Activated CD4-positive, alpha-beta T cell treated with anti-CD3 and anti-CD28 coated beads for 24 hours (primary cell): ENCODE measurements at places on chromosomes 12 and 14.

- no peak for DNase-seq
Observed at GRCh38 chr14:74950795-74951442, 4.5 kb downstream of the PGF start.

GRCh38 chr12:77489331-77489970 is 341.2 kb upstream of the NAV3 start:
- DNase-seq = no peak

GRCh38 chr12:85423947-85424346 is 143.9 kb downstream of the ALX1 start:
- no peak for DNase-seq

- no peak for DNase-seq
Observed at GRCh38 chr12:3236345-3237187, 159.4 kb downstream of the TSPAN9 start.

DNA sequence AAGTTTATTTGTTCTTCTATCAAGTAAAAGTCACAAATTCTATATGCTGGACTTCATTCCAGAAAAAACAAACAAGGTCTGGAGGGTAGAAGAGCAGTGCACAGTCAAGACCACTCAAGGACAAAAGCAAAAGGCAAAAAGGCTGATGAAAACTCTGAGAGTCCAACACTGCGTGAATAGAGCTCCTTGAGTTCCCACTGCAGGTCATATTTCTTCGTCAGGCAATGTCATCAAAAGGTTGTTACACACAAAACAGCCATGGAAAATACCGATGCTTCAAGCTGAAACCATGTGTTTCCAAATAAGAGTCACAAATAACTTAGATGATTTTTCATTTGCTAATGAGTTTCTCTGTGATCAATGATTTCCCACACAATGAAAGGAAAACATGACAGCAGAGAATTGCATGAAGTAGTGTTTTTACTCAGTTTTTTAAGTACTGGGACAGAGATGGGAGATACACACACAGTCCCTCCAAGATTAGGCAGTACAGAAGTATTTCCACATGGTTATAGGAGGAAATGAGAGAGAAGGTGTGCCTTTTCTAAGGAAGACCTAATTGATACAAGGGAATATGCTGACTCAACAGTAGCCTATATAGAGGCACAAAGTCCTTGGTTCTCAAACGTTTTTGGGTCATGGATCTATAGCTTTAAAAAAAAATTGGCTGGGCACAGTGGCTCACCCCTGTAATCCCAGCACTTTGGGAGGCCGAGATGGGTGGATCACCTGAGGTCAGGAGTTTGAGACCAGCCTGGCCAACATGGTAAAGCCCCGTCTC is 177.7 kb downstream of the MED13L start:
- DNase-seq = no peak

DNA sequence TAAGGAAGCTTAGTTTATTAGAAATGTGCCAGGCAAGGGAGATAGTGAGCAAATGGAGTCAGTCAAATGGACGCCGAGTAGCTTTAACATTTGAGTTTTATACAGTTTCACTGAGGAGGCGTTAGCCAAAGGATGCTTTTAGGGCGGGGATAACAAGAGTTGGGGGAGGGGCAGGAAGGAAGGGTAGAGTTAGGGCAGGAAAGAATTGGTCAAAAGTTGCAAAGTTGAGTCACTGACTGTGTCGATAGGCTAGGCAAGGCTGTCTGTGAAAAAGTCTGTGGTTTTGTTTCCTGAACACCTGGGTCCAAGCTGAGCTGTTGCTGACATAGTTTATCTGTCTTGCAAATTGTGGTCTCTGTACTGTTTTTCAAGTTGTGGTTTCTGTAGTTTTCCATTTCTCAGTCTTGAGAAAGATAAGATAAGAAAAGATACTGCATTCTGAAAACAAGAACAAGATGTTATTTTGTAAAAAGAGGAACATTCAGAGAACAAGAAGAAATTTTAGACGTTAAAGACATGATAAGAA is 62.6 kb upstream of the RESF1 start:
- peak; percentile 87 for DNase-seq

DNA sequence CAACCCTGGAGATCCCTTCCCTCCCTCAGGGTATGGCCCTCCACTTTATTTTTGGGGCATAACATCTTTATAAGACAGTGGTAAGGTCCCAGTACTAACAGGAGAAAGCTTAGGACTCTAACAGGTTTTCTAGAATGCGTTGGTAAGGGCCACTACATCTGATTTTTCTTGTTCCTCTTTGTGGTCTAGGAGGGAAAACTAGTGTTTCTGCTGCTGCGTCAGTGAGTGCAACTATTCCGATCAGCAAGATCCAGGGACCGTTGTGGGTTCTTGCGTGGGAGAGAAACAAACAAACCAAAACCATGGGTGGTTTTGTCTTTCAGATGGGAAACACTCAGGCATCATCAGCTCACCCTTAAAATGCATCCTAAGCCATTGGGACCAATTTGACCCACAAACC is 123.6 kb upstream of the SLC16A7 start:
- no peak for DNase-seq

DNA sequence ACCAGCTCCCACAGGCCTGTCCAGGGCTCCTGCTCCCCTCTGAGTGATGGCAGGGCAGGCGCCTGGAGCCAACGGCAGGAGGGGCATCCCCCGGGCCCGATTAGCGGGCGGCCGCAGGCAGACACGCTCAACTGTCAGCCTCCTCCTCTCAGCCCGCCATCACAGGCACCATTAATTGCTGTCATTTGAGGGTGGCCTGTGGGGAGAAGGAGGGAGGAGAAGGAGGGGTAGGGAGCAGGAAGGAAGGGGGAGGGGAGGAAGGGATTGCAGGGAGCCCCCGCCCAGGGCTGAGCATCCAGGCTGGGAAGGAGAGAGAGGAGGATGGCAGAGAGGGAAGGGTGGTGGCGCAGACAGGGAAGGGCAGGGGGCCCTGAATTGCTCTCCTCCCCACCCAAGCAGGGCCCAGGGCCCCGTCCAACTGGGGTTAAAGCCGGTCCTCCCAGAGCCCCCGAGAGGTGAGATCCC is 36.1 kb downstream of the NCOR2 start:
- no peak for DNase-seq

DNA sequence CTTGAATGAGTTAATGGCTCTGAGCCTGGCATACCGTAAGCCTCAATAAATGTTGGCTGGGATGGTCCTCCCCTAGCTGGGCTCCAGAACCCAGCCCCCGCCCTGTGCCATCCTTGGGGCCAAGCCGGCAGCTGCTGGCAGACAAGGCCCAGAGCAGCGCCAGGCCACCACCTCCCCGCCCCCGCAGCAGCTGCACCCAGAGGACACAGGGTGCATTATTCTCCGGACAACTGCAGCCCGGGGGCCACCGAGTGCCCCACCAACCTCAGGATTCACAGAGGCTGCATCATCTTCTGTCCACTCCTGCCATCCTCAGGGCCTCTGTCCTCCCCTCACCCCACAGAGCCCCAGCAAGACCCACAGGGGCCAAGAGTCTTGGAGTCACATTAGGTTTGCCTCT is 92.7 kb downstream of the NCOR2 start:
- DNase-seq = no peak

DNA sequence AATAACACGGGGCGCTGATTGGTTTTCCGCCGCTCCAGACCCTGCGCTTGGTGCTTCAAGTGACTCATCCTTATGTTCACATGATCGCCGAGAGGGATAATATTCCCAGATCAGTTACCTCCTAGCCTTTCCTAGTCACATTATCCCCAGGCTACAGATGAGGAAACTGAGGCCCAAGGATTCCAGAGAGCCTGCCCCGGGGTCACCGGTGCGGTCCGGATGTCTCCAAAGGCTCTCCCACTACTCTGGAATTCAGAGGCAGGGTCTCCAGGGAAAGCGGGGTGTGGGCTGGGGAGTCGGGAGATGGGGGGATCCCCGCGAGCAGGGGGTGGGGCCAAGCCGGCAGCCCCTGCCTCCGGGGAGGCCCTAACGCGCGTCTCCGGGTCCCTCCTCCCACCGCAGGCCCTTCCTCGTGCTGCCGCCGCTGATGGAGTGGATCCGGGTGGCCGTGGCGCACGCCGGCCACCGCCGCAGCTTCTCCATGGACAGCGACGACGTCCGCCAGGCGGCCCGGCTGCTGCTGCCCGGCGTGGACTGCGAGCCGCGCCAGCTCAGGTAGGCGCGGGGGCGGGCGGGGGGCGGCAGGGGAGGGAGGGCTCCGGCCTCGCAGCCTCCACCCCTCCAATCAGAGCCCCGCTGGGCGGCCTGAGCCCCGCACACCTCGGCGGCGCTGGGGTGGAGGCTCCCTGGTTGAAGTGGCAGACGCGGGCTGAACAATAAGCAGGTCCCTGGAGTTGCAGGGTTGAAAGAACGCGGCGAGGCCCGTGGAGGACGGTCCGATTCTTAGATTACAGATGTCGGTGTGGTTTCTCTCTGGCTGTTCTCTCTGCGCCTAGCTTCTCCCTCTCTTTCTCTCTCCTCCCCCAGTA is 104.6 kb upstream of the PWP1 start:
- no peak for DNase-seq

GRCh38 chr14:61388173-61388975 is 67.0 kb downstream of the PRKCH start:
- no peak for DNase-seq

- DNase-seq = no peak
Observed at GRCh38 chr12:131673888-131674257, 37.0 kb upstream of the SFSWAP start.

DNA sequence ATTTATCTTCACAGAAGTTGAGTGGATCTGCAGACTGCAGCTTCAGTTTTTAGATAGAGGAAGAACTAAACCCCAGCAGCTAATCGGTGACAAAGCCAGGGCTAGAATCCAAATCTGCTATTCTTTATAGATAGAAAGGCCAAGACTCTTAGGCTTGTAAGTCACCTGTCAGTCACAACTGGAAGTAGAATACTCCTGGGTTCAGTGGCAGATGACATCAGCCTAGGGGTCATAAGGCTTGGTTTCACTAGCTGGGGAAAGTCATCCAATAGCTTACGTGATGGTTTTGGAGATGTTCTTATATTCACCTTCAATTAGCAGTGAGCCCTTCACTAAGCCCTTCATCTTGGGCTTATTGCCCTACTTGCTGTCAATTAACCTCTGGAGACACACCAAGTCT is 93.4 kb downstream of the APAF1 start:
- no peak for DNase-seq

DNA sequence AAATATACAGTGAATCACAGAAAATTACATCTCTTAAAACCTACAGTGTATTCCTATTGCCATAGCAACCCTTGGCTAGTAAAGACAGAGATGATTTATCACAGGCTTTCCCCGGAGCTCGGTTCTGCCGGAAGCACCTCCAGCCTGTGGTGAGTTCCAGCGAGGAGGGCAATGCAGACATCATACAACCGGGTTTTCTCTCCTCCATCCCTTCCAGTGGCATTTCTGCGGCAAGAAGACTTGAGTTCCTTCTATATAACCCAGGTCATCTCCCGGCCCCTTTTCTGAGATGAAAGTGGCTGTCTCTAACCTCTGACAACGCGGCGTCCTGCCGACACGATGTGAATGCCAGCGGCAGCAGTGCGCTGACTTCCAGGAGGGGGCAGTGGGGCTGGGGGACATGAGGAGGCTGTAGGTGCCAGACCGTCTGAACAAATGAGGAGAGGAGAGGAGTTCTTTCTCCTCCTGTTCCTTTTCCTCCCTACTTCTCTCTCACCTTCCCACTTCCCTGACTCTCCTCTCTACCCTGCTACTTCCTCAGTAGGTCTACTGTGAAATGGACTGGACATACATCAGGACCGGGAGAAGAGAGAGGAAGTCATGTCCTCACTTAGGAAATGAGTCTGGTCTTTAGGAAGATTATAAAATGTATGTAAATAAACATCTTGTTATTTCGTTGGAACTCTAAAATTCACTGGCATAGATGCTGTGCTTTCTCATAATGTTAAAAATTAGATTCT is 68.6 kb upstream of the MAX start:
- peak; percentile 23 for DNase-seq

DNA sequence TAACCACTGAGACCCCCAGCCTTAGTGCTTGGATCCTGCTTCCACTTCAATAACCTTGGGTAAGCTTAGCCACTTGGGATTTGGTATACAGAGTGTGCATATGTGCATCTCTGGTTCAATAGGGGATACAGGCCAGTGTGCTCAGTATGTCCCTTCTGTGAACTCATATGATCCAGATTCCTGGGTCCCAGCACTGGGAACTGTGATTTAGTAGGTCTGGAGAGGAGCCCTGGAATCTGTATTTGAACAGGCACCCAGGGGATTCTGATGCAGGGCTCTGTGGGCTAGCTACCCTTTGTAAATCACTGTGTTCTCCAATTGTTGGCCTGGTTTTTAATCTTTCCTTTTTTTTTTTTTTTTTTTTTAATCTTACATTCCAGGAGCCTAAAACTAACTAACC is 9.8 kb upstream of the RNU6-8 start:
- no peak for DNase-seq

GRCh38 chr14:91392623-91393303 is 24.9 kb downstream of the CCDC88C start:
- no peak for DNase-seq

DNA sequence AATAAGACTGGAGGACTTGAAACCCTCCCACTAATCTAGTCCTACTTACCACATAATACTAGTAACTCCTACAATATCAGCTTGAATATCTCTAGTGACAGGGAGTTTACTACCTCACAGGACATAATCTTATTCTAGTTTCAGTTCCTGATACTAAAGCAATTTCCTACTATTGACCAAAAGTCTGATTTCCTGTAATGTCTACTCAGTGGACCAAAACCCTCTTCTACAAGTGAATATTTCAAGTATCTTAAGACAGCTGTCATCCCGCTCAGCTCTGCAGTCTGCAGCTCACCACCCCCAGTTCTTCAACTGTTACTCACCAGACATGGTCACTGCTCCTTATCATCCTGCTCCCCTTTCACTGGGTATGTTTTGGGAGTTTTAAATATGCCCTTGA is 70.8 kb upstream of the TMCC3 start:
- DNase-seq = no peak

GRCh38 chr12:100365411-100365810 is 8.5 kb downstream of the SLC17A8 start:
- DNase-seq = no peak

DNA sequence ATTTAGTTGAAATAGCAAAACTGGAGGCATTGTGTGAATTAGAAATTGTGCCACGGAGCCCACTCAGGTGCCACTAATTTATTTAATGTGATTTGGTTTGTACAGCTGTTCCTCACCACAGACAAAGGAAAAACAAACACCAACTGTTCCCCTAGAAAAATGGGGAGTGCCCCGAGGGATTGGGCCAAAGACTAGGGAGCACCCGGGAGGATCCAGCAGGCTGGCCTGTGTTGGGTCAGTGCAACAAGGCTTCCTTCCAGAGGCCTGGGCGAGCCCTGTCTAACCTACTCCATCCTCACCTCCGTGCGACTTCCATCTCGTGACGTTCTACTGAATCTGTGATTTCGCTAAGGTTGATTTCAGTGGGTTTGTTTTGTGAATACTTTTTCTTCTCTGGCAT is 206.2 kb downstream of the CHST11 start:
- no peak for DNase-seq

DNA sequence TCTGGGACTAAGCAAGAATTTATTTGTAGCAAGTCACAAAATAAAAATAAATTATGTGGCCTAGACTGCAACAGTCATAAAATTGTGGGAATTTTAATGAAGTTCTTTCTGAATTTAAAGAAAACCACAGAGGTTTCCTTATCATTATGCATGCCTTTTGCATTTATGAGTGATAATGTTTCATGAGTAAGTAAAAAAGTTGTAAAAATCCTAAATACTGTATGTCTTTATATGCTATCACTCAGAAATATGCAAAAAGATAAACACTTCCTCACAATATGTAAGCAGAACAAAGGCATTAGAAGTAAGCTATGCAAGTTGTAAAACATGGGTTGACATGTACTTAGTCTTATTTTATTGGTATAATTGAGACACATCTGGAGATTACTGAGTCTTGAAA is 239.4 kb upstream of the PDE3A start:
- DNase-seq = no peak

- DNase-seq = no peak
Observed at GRCh38 chr12:109915171-109916040, 15.3 kb downstream of the TCHP start.
